ENCODE measurements at places on chromosomes 3 and 15.

DNA sequence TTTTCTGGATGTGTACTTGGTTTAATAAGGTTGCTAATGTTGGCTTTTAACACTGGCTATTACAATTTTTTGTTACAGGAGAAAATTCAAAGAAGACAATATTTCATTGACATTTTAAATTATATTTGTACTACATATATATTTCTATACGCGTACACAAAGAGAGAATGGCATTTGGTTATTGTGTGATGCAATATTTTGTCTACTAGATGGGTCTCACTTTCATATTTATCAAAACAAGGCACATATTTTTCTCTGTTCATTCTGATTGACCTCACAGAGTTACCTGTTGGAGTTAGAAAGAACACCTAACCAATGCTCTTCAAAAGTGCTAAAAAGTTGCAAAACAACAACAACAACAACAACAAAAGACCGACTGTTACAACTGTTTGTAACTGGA, 50.2 kb upstream of the VGLL3 start:
- DNase-seq: no peak

DNA sequence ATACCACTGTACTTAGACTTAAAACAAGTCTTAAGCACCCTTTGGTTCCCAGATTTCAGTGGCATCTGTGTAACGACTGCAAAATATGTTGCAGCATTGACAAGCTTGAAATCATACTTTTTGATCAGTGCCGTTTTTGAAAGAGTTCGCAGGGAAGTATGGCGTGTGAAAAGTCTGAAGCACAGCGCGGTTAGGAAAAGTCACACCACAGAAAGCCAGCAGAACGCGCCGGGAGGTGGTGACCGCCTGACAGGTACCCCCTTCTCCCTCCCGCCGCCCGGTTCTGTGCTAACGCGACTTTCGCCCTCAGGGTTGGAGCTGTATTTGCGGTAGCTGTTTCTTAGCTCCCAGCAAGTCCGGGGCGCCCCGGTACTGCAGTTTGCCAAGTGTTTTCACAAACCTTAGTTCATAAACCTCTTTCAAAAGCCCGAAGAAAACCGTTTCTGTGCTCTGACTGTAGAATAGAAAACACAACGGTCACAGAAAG, 481 bp upstream of the CRYBG3 start:
- no peak for DNase-seq

- no peak for DNase-seq
These were observed 49.3 kb upstream of the SKOR1 start for GRCh38 chr15:67775998-67776397.

DNA sequence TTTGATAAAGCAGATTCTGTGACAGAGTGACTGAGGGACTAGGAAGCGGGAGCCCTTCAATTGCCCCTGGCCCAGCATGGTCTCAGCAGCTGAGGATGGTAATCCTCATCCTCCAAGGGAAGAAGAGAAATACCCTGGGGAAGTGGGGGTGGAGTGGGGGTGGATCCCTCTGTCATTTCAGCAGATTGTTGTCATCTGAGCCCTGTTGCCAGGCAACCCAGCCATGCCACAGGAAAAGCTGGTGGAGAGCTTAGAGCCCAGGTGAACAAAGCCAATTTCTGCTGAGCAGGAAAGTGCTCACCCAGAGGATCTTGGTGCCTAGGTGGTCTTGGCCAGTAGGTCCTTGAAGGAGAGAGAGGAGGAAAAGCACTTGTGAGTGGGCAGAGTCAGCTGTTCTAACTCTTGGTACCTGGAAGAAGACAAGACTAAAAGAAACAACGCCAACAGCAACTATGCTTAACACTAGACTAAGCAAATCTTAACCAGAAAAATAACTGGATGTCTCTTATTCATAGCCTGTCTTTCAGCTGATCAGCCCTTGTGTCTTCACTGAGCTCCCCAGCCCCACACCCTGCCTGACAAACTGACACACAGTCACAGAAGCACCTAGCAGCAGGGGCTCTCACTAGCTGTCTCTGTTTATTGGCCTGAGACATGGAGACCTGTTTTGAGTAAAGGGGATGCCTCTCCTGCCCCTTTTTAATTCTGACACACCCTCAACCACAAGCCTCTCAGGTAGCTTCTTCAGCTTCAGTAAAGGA, 40.1 kb upstream of the DCLK3 start:
- DNase-seq: no peak

- no peak for DNase-seq
These were observed 82.8 kb downstream of the MAGI1 start for GRCh38 chr3:65955792-65956477.

- DNase-seq: no peak
These were observed 29.6 kb upstream of the FNDC3B start for GRCh38 chr3:172009803-172010202.

- no peak for DNase-seq
These were observed 138.1 kb upstream of the DAZL start for GRCh38 chr3:16743276-16743675.

GRCh38 chr3:124919756-124920155, 14.8 kb downstream of the MUC13 start:
- DNase-seq: no peak

- DNase-seq: peak; percentile 47
These were observed 186.8 kb downstream of the IL5RA start for GRCh38 chr3:2923390-2923789.

GRCh38 chr15:84099181-84099580, 136.4 kb upstream of the GOLGA6L4 start:
- DNase-seq: peak; percentile 37

DNA sequence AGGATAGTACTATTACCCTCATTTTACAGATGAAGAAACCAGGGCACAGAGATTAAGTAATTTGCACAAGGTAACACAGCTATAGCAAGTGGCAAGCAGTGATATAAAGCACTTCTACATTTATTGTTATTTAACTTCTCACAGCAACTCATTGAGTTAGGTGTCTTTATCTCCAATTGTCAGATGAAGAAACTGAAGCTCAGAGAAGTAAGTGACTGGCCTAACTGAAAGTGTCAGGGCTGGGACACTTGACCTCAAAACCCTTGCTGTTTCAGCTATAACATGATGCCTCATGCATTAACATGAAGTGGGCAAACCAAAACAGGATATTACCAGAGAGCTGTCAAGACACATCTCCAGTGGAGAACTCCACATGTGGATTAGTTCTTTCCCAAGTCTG, 65.8 kb upstream of the LEKR1 start:
- DNase-seq: no peak

DNA sequence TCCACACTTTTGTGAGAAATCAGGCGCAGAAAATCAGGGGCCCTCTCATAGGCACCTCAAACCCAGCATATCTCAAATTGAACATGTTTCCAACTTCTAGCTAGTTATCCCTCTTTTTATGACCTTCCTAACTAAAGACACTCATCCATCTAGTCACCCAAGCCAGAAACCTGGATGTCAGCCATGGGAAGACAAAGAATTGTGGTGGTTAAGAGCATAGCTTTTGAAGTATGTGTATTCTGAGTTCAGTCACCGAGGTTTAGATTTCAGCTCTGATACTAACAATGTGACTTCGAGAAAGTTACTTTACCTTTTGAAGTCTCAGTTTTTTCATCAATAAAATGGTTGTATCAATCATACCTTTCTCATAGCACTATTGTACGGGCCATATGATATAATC, 495.5 kb downstream of the NLGN1 start:
- no peak for DNase-seq

DNA sequence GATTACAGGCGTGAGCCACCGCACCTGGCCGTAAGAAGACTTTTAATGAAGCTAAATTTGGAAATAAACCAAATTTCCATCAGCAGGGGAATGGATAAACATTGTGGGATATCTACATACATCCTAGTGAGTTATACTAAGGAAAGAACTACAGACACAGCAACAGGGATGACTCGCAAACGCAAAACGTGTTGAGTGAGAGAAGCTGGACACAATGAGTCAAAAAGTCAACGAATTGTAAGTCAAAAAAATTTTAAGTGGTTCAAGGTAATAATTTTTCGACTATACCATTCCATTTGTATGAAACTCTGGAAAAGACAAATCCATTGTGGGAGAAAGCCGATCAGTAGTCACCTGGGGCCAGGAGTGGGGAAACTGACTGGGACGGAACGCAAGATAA, 19.9 kb downstream of the PLA2G4F start:
- no peak for DNase-seq

GRCh38 chr3:122873741-122874515, 79.1 kb downstream of the SLC49A4 start:
- no peak for DNase-seq

DNA sequence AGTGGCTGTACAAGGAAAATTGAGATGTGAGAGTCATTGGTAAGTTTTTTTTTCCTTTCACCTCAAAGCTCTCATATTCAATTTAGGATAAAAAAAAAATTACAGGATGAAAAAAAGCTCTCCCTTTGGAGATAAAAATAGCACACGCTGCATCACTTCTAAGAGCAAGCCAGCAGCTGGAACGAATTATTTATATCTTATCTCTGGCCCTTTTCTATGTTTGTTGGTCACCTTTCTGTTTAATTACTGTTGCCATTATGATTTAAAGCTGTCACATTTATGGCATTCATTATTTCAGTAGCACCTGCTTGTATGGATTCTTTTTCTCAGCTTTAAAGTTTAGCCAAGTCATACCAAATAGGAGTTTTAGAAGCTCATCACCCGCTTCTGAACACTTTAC, 171.6 kb upstream of the PDZRN3 start:
- DNase-seq: no peak

GRCh38 chr15:58136731-58137130, 1.4 kb upstream of the AQP9 start:
- no peak for DNase-seq

GRCh38 chr3:86914670-86915069, 76.3 kb downstream of the VGLL3 start:
- DNase-seq: peak; percentile 36

GRCh38 chr3:4043867-4044575, 244.8 kb downstream of the LRRN1 start:
- DNase-seq: no peak

- no peak for DNase-seq
These were observed 145.7 kb downstream of the TLE3 start for GRCh38 chr15:69951898-69952555.

DNA sequence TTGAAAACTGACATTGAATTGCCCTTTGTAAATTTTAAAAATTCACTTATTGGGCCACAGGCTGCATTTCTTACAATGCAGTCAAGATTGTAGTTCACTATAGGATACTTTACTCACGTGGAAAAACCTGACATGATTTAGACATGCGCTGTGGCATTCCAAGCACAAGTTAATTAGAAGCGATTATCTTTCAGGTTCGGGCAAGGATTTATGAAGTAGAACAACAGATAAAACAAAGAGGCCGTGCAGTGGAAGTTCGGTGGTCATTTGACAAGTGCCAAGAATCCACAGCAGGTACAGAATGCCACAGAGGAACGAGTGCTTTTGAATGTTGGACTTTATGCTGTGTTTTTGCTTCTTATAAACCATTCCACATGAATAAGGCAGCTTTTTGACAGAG, 37.8 kb downstream of the GPR171 start:
- DNase-seq: no peak

DNA sequence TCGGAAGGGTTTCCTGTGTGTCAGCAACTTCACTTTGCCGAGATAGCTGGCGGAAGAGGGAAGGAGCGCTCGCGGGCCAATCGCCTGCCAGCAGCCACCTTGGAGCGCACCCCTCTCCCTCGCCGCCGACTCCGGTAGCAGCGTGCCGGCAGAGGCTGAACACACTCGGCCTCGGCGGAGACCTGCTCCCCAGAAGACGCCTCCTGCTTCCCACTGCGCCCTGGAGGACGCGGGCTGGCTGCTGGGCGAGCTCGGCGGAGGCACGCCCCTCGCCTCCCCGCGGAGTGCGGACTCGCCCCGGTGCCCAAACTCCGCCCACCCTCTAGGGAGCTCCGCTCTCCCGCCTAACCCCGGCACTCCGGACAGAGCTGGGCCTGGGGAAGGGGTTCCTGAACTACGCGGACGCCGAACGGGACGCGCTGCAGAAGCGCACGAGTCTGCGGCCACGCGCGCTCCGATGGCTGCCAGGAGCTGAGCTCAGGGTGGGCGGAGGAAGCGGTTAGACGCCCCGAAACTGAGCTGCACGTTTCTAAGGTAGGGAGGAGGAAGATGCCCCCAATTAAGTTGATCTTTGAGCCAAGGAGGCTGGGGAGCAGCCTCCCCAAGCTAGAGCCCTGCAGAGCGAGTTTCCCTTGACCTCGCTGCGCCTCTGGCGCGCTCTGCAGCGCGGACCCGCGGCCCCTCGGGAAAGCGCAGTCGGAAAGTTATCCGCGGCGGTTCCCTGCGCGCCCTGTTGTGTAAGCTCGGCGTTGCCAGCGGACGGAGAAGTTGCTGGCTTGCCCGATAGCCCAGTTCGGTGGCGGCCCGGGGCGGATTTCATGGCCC, at the start of gene P2RY1:
TSS of gene P2RY1 (plus strand) at position 356 of the 825 bp plus-strand sequence. CDS start 652 bp downstream, outside the sequence.
- DNase-seq: peak; percentile 92

DNA sequence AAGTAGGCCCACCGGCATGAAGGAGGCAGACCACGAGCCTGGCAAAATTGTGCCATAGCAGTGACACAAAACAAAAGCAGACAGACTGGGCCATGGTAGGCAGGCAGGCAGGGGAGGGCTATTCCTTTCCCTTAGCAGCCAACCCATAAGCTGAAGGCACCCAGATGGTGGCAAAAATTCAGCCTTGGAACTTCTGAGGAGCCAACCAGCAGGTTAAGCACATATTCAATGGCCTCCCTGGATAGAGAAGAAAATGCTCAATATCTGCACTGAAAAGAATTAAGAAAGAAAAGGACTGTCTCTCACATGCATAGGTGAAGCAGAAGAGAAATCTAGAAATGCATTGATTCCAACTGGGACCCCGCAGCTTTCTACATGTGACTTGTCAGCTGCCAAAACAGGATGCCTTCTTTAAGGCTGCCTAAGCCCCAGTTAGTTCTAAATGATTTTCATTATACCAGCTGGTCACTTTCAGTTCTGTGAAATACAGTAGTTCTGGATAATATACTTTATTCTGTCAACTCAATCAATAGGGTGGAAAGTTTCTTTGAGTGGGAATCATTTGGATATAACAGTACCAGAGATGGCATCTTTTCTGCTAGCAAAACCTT, 2.7 kb downstream of the PRICKLE2 start:
- DNase-seq: no peak

DNA sequence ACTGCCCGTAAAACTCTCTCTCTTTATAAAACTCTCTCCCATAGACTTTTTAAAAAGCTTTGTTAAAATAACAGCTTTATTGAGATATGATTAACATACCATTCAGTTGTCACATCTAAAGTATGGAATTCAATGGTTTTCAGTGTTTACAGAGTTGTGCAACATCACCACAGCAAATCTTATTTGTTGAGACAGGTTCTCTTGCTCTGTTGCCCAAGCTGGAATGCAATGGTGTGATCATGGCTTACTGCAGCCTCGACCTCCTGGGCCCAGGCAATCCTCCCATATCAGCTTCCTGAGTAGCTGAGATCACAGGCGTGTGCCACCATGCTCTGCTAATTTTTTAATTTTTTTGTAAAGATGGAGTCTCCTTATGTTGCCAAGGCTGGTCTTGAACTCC, 35.9 kb upstream of the TRAK1 start:
- no peak for DNase-seq

- no peak for DNase-seq
These were observed 121.8 kb downstream of the ADAM10 start for GRCh38 chr15:58627701-58628100.

DNA sequence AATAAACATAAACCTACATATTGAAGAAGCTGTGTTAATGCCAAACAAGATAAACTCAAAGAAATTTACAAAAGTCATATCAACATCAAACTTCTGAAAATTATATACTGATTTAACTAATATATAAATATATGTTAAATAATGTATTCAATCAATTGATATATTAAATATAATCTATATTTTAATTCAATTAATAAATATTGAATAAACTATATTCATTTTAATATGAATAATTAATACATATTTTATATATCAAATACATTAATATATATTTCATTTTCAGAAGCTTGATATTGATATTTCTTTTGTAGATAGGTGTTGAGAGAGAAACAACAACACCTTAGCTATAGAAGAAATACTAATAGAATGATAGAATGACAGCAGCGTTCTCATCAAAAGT, 768.1 kb downstream of the MECOM start:
- DNase-seq: no peak
